C1 segment of cervical spinal cord (tissue), 14 donors: ENCODE measurements at places on chromosomes 13 and 19.

- no peak for DNase-seq
These were observed 3.4 kb downstream of the TPGS1 start for GRCh38 chr19:510606-511100.

- DNase-seq: no peak
These were observed 15.0 kb upstream of the NAXD start for GRCh38 chr13:110600261-110600819.

GRCh38 chr19:14183741-14184350, 22.1 kb downstream of the ADGRL1 start:
- no peak for DNase-seq

DNA sequence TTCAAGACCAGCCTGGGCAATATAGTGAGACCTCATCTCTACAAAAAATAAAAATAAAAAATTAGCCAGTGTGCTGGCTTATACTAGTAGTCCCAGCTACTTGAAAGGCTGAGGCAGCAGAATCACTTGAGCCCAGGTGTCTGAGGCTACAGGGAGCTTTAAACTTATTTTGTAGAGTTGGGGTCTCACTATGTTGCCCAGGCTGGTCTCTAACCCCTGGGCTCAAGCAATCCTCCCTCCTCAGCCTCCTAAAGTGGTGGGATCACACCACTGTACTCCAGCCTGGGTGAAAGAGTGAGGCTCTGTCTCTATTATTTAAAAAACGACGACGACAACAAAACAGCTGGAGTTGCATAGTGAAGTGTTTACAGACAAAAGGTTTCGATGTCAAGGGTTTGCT, 8.0 kb downstream of the RAB3D start:
- DNase-seq: no peak

- DNase-seq: no peak
These were observed 270.0 kb downstream of the SLITRK6 start for GRCh38 chr13:85529218-85529594.

DNA sequence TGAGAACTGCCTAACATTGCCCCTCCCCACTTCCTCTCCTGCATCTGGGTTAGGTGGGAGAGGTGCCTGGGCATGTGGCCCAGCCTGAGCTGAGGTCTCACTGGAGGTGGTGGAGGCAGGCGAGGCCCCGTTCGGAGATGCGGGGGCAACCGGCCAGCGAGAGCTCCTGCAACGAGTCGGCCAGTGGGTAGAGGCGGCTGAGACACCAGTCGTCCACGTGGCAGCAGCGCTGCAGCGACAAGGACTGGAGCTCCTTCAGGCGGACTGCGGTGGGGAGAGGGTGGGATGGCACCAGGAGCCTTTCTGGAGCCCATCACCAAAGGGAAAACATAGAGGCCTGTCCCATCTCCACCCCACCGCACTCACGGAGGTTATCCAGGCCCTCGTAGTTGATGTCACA, 6.0 kb upstream of the B3GNT8 start:
- no peak for DNase-seq

DNA sequence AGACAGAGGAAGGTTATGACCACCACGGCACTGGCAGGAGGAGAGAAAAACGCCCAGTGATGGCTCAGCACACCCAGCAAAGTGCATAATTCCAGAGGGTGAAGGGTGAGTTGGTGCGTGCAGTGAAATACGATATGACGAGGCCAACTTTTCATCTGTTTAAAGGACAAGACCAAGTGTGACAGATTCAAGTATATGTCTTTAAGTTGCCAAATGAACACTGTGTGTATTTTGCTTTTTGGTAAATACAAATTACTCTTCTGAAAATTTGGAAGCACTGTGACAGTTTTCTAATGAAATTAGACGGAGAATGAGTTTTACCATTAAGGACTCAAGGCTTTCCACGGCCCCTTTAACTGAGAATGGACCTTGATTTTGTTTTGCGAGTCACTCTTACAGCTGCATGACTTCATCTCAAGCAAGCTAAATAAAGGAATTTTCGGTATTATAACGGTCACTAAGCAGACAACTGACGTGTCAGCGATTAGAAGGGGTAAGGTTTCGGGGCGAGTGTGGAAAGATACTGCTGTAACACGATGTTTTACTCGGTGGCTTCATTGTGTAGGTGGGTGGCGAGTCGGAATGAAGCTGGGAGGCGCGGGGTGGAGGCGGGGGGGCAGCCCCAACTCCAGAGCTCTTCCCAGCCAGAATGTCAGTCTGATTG, 22.8 kb downstream of the COL4A2 start:
- no peak for DNase-seq

DNA sequence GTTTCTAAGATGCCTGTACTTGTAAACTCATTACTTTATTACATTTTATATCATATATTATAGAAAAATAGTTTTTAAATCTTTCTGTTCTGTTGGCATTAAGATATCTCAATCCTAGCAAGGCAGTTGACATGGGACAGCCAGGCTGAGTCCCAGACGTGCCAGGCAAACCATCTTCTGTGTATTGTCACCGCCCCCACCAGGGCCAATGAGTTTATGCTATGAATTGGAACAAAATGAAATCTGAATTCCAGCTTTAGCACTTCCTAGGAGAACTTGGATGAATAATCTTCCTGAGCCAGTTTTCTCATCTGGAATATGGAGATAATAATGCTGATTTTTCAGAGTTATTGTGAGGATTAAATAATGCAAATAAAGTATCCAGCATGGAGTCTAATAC, 79.9 kb upstream of the GSX1 start:
- DNase-seq: no peak

- no peak for DNase-seq
These were observed 5.2 kb upstream of the STK24 start for GRCh38 chr13:98581971-98582702.

DNA sequence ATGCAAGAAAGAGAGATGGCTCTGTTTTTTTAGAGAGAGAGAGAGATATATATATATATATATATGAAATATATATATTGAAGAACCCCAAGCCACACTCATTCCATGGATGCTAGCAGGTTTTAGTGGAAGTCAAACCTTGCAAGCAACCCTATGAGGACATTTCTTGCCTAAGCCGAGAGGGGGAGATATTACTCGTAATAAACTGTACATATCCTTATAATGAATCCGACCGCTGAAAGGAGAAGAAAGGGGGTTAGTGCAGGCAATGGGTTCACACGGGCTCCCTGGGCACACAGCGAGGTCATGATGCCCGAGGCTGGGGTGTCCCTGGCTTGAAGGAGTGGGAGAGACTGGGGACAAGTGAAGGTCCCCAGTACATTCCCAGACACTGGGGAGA, 78.3 kb downstream of the IER2 start:
- no peak for DNase-seq
